ENCODE measurements at places on chromosomes 7 and 10.

DNA sequence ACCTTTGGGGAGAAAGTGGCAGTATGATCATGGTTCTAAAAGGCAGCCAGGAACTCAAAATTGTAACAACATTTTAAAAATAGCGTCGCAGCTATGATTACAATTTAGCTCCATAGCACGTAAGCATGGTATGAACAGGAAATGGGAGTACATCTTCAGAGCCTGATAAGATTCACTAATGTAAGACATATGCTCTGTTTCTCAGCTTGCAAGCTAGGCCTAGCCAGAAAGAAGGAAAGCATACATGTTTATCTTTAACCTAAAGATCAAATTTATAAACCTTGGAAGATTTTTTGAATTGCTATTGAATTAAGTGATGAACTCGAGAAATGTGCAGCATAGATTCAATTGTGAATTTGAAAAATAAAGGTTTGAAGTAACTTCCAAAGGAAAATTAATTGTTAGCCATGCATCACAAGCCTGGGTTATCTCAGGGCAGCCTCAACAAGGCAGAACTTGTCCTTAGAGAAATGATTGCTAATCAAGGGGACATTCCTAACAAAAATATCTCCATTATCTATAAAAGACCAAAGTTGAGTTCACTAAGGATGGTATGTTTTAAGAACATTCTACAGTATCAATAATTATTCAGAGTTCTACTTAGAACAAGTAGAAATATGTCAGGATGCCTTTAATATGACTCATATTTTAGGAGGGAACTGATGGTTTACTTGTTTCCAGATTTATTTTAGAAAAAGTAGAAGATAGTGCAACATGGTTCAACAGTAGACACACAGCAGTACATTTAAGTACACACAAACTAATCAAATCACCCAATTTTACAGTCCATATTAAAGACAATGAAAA lies 38.8 kb upstream of the SEPTIN7 start:
- no peak for DNase-seq

DNA sequence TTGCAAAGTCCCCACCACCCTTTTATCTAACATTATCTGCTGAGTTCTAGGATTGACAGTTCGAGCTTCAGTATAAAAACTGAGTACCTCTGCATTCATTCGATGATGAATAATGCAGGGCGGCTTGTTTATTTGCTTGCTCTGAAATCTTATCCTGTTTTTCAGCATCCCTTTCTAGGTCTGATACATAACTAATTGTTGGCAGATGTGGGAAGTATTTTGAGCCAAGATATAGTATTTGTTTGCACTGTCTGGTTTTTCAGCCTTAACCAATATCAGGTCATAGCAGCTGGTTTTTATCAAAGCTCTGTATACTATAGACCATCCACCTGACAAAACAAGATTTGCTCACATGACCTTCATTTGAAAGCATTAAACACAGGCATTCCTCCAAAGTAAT lies 161.4 kb downstream of the TFEC start:
- DNase-seq = no peak

- no peak for DNase-seq
These were observed 1.3 kb downstream of the ZNF503 start for GRCh38 chr10:75400163-75400770.

DNA sequence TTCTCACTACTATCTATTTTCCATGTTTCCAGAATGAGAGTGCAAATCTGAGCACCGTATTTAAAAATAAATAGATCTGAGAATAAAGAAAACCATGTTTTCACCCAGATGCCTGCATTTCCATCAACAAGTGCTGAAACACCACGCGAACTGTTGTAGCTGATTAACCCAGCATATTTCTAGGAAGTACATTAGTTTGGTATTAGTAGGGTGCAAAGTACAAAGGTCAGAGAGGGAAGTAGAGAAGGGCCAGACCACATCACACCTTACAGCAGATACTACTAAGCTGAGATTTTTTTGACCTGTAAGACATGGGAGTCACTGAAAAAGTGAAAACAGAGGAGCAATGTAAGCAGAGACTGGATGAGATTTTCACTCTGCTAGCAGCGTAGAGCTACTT lies 181.3 kb downstream of the IMMP2L start:
- DNase-seq = no peak

GRCh38 chr7:80393786-80394185 lies 118.1 kb downstream of the GNAT3 start:
- no peak for DNase-seq

- no peak for DNase-seq
These were observed 6.9 kb upstream of the SH2B2 start for GRCh38 chr7:102279537-102280400.

DNA sequence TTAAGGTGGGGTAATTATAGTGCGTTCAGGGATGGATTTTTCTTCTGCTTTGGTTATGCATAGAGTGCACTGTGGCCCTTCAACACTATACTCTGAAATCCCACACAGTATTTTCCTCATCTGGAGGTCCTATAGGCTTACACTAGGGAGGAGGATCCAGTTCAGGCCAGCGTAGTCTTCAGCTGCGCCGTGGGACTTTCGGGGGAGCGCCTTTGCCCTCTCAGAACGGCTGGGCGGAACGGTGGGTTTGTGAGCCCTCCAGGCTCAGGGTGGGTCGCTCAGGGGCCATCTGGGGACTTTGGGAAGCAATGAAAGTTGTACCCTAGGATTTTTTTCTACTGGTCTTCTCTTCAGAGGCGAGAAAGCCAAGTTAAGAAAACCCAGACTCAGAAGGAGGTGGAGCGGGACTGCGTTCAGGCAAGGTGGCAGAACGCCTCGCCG lies 652 bp upstream of the VPS26A start:
- DNase-seq = no peak

DNA sequence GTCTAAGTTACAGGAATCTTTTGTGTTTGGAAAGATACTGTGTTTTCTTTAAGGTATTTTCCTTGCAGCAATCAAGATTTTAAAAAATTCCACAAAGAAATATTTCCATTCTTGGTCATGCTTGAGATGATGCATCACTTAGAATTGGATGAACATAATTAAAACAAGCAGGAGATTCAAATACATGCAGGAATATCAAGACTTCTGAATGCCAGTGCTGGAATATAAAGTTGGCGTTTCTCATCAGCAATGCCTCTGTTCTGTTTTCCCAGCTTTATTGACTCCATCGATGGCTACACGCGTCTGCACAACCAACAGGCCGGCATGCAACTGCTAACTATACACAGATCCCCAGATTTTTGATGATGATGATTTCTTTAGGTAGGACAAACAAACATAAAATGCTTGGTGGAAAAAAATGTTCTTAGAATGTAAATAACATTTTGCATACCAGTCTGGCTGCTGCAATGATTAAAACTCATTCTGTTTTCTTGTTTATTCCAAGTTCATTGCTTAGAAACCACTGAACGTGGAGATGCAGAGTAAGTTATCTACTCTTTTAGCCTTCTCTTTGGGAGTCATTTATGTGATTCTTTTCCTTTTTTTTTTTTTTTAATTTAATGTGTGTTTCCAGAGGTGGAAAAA lies 91.3 kb upstream of the FAM171A1 start:
- no peak for DNase-seq

GRCh38 chr10:33571616-33572015 lies 237.1 kb upstream of the NRP1 start:
- no peak for DNase-seq

- DNase-seq = no peak
These were observed 41.6 kb downstream of the TSPAN15 start for GRCh38 chr10:69492746-69493462.

Measured in stimulated activated CD4-positive, alpha-beta T cell treated with anti-CD3 and anti-CD28 coated beads, Interleukin-12 subunit alpha, Interleukin-12 subunit beta, amount 100 ng/mL, for 48 hours (primary cell).